ENCODE measurements at places on chromosomes 7 and 10. TPM values are rescaled to one million over a fixed set of nuclear protein-coding genes. Genes with fewer than 3 reads are reported as not detected.

DNA sequence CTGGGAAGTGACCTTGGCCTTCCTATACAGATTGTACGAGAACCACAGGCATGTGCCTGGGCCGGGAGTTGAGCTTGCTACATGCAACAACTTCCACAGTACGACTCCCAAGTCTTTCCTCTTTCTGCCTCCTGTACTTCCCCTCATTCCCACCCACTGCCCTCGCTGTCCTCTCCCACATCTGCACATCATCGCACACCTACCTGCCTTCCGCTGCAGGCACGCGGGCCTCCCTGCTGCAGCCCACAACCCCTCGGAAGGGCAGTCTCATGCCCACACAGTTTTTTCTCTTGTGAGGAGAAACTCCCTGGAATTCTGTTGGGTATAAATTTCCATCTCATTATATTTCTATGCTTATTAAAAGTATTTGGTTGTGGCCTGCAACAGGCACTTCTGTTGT, 117.2 kb downstream of the ACTR3B start:
- no peak for DNase-seq

DNA sequence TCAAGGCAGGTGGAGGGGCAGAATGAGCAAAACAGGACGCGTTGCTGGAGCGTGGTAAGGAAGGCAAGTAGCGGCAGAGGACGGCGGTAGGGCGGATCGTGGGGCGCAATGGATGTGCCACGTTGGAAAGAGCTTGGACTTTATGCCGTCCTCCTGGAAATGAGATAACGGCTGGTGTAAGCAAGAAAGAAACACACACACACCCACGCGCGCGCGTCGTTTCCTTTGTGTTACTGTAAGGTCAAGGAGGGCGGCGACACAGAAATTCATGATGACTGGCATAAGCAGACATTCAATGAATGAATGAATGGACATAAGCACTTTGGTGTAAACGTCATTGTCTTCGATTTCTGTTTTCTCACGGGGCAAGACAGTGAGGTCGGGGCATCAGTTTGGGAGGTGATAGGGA, 683 bp upstream of the ENTPD7 start:
- DNase-seq = peak; percentile 65

- no peak for DNase-seq
Measured at GRCh38 chr7:121486590-121486989, 90.5 kb upstream of the FAM3C start.

NSUN6 gene
- total RNA-seq = 20.9 TPM

Data from sciatic nerve (tissue), 2 donors.